H1 (cell line): ENCODE measurements at places on chromosomes 5 and 9. TPM values are rescaled to one million over a fixed set of nuclear protein-coding genes. Genes with fewer than 3 reads are reported as not detected.

DNA sequence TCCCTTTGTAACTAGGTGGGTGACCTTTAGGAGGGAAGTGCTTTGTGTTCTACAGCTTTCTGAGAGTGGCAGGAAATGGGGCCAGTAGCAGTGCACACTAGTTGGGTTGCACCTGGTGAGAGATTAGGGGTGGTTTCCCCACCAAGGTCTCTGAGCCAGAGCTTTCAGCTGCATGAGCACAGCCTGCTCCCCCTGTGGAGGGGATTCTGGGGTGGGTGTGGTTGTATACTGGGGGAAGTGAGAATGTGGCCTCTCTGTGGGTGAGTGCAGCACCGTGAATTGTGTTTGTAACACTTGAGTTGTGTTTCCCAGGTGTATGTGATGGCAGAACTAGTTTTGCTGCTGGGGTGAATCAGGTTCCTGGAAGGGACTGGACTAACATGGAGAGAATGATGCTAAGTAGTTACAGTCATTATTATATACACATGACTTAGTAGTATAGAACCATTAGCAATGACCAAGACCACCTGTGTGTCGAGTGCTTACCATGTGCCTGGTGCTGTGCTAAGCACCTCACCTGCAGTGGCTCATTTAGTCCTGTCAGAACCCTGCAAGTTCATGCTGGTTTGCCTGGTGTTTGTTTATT, 11.8 kb upstream of the CXXC5 start:
- DNase-seq = peak; percentile 57

DNA sequence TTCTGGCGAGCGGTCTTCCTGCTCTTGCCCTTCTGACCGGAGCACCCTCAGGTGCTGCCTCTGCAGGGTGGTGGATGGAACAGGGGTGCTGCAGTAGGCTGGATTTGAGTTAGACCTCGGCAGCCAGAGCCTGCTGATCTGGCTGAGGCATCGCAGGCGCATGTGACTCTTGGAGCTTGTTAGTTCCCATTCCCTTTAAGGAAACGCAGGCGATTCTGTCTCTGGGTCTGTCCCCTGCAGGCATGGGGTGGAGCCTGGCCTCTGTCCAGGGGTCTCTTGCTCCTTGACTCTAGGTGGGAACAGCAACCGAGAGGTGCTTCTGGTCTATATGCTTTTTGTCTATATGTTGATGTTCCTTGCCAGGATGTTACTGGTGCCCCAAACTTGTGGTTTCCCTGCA, 3.1 kb downstream of the WNK2 start:
- no peak for DNase-seq

GRCh38 chr5:150532996-150533395, 25.1 kb downstream of the NDST1 start:
- no peak for DNase-seq

DNA sequence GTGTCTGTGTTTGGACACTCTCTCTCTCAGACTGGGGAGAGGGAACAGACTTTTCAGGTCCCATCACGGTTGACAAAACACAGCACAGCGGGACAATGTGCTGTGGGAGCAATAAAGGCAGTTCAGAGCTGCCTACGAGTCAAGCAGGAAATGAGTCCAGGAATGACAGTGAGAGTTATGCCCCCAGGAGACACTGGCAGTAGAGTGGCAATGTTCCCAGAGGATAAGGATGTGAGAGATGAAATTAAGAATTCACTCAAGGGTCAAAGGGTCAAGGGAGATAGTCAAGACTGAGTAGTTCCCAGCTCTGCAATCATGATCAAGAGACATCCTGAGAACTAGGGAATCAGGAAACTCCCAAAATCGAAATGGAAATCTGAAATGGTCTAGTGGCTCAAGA, 156.1 kb downstream of the LURAP1L start:
- DNase-seq = no peak

Gene TXNDC8
- polyA plus RNA-seq = not detected in 2 replicates

GRCh38 chr9:92151691-92152393, 36.6 kb upstream of the SPTLC1 start:
- no peak for DNase-seq

Gene FRRS1L
- polyA plus RNA-seq = 0.66 and 1.0 TPM in 2 replicates
